NCI-H2081 (cell line): ENCODE measurements at places on chromosomes 16 and 17.

DNA sequence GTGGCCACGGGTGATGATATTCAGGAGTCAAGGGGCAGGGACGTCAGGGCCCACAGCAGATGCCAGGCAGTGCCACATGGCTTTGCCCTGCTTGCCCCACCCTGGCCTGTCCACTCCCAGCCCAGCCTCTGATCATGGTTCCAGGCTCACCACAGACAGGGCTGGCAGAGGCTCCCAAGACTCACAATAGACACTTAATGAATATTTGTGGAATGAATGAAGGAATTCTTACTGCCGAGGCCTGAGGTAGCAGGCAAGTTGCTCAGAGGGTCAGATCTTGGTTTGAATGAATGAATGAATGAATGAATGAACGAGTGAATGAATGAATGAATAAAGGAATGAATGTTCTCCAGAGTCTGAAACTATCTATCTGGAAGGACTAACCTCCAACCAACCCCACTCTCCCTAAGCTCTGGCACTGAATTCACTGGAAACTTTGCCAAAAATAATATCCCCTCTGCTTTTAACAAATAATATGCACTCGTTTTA, 60.9 kb downstream of the RAI1 start:
- no peak for DNase-seq

DNA sequence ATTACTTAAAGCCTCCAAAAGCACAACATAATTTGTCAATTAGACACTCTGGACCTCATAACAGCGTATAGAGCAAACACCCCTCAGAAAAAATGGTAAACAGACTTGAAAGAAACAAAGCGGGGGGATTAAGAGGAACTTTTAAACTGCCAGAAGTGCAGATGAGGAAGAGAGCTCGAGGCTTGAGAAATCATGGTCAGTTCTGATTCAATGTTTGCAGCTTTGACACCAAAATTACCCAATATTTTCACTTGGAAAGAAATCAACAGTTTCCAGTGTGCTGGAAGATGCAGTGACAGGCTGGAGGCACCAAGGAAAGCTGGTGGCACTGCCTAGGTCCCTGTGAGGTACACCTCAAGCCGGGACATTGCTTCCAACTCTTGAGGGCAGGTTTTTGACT, 180.9 kb upstream of the TOX3 start:
- DNase-seq = no peak

DNA sequence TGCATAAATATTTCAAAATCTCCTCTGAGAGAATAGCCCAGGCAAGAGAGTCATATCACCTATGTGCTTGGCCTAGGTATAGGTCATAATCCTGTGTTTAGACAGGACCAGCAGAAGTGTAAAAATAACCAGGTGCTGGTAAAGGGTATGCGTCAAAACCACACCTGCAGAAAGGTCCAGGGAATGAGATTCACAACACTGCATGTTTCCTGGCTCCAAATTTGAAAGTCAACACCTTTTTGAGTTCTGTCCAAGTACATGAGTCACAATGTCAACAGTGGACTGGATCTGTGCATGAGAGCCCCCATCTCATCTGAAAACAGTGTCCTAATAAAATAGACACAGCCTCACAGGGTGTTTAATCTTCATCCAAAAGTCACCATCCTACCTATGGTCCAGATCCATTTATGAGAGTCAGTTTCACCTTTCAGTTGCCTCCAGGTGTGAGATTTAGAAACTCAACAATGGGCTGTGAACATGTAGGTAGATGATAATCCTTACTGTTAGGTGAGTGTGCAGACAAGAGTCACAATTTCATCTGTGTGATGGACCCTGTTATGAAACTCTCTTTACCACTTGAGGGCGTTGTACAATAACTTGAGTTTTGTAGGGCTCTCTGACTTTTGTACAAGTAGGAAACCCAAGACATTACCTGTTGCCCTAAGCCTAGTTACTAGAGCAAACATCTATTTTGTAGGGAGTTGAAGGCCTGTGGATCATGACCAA, 2100.7 kb downstream of the TP53TG3F start:
- DNase-seq = peak; percentile 34

- no peak for DNase-seq
These were observed 29.9 kb upstream of the BCAS3 start for GRCh38 chr17:60647705-60648104.

- no peak for DNase-seq
These were observed 251.6 kb downstream of the KCNJ2 start for GRCh38 chr17:70420861-70421445.

DNA sequence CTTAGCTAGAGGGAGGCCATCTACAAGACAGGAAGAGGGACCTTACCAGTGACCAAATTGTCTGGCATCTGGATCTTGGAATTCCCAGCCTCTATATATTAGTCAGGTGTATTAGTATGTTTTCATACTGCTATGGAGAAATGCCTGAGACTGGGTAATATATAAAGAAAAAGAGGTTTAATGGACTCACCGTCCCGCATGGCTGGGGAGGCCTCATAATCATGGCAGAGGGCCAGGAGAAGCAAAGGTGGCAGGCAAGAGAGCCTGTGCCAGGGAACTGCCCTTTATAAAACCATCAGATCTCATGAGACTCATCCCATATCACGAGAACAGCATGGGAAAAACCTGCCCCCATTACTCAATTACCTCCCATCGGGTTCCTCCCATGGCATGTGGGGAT, 500.2 kb downstream of the SHISA9 start:
- DNase-seq = no peak

DNA sequence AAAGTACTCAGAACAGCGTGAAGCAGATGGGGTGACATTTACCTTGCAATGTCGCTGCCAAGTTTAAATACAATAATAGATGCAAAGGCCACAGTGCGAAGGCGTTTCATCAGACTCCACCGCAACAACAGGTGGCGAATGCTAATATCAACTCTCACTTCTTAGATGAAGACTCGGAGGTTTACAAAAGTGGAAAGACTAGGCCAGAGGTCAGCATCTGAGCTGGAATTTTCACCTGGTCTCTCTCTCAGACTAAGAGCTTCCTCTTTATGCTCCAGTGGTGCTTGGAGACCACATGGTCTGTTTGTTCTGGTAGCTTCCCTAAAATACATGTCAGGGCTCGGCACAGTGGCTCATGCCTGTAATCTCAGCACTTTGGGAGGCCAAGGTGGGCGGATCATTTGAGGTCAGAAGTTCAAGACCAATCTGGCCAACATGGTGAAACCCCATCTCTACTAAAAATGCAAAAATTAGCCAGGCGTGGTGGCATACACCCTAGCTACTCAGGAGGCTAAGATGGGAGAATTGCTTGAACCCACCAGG, 169.1 kb downstream of the XYLT1 start:
- no peak for DNase-seq

- no peak for DNase-seq
These were observed 21.5 kb upstream of the CDR2 start for GRCh38 chr16:22395960-22396359.

- peak; percentile 82 for DNase-seq
These were observed 5.4 kb downstream of the CTRL start for GRCh38 chr16:67926181-67926750.

DNA sequence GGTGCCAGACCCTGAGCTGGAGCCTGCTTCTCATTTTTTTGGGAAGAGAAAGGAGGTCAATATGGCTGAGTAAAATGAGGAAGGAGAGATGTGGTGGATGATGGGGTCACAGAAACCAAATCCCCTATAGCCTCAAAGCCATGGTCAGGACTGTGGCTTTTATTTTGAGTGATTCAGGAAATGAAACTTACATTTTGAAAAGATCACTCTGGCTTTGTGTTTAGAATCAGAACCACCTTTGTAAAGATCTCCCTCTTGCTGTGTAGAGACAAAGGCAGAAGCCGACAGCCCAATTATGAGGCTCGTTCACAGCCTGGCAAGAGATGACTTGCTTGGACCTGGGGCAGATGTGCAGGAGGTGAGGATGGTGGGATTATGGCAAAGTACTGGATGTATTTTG, 121.6 kb upstream of the ANKFN1 start:
- DNase-seq = no peak

DNA sequence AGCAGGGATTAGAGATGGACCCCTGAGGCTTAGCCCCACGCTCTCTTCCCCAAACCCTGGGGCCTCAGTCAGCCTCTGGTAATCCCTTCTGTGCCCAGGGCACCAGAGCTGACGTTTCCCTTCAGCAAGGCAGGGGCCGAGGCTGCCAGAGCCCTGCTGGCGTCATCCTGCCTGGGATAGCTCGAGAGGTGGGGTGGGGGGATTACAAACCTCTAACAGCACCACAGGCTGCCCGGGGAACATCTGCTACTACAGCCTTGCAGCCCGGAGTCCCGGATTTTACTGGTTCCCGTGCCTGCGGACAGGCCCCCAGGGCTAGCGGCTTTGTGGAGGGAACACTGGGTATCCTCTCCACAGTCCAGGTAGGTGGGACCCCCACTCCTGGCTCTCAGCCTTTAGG, at the start of gene AANAT:
TSS of gene AANAT (plus strand) at position 238 of the 400 bp plus-strand sequence. CDS start 1,144 bp downstream, outside the sequence.
- DNase-seq = no peak

GRCh38 chr17:44774271-44775135, 15.7 kb downstream of the ADAM11 start:
- peak; percentile 91 for DNase-seq

DNA sequence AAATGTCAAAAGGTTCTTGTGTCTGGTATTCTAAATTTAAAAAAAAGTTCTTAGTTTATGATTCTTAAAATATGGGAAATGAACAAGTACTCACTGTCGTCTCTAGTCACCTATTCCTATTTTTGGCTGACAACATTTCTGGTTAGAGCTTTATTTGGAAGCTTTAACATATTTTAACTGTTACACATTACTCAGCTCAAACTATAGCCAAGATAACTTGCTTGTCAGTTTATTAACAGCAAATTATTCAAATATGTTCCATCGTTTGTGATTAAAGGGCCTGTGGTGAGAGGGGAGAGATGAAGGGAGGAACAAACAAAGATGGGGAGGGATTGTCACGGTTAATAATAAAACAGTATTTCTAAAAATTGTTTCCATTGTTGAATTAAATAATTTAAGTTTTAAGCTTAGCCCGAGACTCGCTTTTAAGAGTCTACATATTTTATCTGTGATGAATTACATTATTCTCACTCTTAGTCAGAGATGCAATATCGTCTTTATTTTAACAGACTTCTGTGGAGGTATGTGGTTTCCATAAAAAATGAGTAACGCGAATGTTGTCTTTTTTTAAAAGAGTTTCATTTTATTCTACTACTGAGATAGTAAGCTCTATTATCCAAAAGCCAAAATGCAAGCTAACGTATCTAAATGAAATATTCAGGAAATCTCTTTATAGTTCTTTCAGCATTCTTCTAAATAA, 321.9 kb upstream of the PMFBP1 start:
- DNase-seq = no peak

- DNase-seq = no peak
These were observed 91.8 kb downstream of the FOXL1 start for GRCh38 chr16:86669937-86670749.

DNA sequence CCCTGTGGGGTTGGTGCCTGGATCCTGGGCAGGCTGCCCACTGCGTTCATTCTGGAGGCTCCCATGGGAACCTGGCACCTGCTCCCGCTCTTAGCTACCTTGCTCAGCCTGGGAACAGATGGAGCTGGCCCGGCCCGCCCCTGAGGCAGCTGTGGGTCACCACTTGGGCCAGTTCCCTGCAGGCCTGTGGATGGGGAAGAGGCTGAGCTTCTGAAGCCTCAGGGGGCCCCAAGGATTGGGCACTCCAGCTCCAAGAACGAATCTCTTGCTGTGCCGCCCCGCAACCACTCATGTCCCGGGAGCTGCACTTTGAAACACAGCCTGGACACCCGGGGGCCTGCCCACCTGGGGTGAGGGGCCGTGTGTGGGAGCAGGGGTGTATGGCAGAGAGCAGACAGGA, 37.7 kb downstream of the BAHCC1 start:
- DNase-seq = peak; percentile 95

GRCh38 chr17:57067162-57067561, 17.9 kb upstream of the AKAP1 start:
- no peak for DNase-seq

- DNase-seq = no peak
These were observed 51.8 kb downstream of the BEAN1 start for GRCh38 chr16:66478733-66479511.

DNA sequence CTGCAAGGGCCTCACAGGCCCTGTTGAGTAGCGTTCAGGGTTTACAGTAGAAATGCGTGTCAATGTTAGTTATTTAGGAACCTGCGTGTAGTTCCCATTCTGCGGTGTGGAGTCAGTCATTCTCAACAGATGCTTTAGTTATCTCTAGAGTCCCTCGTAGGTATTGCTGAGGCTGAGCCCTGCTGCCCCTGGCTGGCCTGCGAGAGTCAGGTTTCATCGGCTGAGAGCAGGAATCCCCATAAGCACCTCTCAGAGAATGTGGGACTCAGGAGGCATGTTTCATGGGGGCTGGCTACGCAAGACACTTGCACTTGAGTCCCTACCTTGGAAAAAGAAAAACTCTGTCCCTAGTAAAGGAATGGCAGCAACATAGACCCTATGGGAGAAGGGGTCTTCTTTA, 347.5 kb upstream of the ASIC2 start:
- DNase-seq = no peak

- DNase-seq = no peak
These were observed 15.4 kb downstream of the STAT5A start for GRCh38 chr17:42303694-42304093.

- no peak for DNase-seq
These were observed 2.1 kb downstream of the SOX9 start for GRCh38 chr17:72122765-72123529.

GRCh38 chr17:46764709-46765401, 53.6 kb downstream of the WNT3 start:
- no peak for DNase-seq

DNA sequence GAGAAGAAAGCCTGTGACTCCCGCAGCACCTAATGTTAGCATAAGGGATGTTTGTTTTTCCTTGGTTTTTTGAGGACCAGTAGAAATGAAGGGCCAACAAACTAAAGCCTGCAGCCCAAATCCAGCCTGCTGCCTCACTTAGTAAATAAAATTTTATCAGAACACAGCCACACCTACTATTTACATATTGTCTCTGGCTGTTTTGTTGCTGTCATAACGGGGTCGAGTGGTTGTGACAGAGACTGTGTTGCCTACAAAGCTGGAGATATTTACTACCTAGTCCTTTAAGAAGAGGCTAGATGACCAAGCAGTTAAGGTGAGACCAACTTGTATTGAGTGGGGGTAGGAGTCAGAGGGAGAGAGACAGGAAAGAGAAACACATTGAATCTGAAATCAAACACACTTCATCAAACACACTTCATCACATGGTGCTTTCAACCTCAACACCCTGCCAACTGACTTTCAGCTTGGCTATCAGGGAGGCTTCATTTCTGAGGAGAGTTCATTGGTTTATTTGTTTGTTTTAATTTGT, 546.3 kb upstream of the CDH11 start:
- no peak for DNase-seq
